ENCODE measurements at places on chromosomes 3 and 15.

GRCh38 chr3:17632401-17633100, 109.9 kb downstream of the TBC1D5 start:
- DNase-seq: peak; percentile 66

DNA sequence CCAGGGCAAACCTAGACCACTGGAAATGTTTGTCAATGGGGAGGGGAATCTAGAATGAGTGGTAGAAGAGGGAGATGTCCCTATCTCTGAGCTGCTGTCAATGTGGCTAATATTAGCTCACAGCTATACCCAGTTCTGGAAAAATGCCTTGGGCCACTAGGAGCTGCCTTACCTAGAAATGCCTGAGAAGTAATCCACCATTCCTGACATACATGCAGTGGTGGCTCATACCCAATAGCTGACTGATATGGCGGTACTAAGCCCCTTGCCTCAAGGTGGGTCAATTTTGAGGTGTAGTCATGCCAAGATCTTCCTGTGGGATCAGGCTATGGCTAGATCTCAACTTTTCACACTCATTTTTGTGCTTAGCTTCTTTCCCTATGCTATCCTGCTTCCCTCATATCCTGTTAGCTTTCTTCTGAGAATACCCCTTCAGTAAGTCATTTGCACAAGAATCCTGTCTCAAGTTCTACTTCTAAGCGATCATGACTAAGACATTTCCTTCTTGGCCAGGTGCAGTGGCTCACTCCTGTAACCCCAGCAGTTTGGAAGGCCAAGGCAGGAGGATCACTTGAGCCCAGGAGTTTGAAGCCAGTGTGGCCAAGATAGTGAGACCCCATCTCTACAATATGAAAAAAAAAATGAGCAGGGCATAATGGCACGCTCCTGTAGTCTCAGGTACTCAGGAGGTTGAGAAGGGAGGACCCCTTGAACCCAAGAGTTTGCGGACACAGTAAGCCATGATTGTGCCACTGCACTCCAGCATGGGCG, 49.1 kb upstream of the RFX7 start:
- no peak for DNase-seq

DNA sequence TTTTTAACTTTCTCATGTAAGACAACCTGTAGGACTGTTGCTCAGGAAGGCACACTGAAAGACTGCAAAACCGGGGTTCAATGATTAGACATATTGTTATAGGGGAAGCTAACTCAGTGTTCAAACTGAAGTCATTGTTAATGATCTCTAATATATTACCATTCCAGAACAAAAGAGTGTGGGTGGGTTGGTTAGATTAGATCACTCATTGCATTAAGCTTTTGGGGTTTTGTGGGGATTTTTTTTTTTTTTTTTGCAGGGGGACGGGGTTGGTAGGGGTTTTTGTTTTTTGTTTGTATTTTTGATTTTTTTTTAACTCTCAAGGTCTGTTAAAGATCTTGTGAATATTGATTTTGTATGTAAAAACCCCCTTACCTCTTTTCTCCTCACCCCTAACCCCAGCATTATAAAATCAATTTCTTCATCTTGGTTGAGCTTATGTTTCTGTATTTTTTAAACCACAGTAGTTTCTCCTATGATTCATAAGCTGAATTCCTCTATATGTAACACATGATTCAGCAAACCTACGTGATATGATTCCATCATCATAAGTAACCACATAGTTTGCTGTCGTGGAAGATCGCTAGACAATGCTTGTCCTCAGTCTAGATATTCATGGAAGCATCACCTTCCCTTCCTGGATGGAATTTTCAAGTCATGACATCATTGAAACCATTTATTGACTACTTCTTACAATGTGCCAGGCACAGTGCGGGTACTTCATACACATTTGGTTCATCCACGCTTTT, 544.1 kb upstream of the MDFIC2 start:
- DNase-seq: peak; percentile 85

DNA sequence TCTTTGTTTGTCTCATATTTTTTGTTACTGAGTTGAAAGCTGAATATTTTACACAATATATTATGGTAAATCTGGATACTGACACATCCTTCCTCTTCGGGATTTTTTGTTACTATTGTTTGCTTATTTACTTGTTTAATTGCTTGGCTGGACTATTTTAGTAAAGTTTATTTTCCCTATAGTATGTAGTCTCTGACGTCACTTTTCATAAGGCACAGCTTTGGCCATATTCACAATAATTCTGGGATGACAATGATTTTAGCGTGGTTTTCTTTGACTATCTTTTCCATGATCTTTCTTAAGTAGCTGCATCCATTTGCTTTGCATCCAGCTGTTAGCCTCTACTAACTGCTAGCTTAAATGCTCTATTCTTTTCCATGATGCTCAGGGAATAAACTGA, 552.4 kb downstream of the VGLL3 start:
- DNase-seq: no peak

All from AG10803 (cell line).